ENCODE measurements at places on chromosomes 3 and 15. TPM values are rescaled to one million over a fixed set of nuclear protein-coding genes. Genes with fewer than 3 reads are reported as not detected.
A peak's percentile ranks its signal among the peaks of the same experiment; 100 is the strongest.

The PGBD4 gene
- 2.7 TPM for total RNA-seq

The GOLGA6L7 gene
- total RNA-seq: not detected

DNA sequence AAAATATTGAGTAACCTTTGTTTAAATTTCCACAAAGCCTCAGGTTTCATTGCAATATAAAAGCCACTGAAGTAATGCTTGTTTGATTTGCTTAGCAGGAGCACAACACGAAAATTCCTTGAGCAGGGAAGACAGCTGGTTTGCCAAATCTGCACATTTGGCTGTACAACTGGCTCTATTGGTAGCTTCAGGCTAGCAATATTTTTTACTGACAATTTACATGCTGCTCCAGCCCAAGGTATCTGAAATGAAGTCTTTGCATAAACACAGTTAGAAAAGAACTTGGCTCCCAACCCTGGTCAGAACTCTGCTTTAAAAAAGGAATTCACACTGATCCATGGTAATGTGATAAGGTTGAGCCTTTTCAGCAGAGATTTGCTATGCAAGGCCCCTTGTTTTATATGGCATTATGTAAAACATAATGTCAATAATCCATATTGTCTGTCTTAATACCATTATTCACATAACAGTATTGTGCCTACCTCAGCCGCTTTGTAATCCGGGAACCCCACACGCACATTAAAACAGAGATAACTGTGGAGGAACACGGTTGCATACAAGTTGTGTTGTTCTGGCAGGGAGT, 55.7 kb upstream of the CHL1 start:
- no peak for DNase-seq

- DNase-seq: no peak
Observed at GRCh38 chr3:122356402-122356801, 26.6 kb downstream of the MIX23 start.

GRCh38 chr3:27556887-27557286, 72.7 kb upstream of the SLC4A7 start:
- DNase-seq: no peak

DNA sequence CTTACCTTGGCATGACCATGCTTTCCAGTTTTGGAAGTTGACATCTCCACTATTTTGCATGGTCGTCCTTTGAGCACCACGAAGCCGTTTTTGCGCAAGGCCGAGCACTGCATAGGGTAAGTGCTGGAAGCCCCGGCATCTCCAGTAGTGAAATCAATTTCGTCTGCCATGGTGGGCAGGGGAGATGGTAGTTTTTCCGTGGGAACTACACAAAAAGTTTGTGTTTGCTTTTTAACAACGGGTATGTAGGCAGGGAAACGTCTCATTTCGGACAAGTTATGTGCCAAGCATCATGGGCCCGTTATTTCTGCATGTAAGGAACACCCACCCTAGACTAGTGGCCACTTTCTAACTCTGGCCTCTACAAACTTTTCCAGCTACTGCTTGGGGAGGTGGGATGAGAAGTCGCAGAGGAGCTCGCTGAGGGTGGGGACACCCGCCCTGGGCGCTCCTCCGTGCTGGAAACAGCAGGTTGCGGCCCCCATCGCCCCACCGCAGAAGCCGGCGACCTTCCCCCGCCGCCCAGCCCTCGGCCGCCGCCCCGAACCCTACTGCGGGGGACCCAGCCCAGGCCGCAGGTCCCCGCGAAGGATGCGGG, 701 bp downstream of the EIF5A2 start:
- DNase-seq: peak; percentile 66

GRCh38 chr3:44915702-44916438, 41.5 kb downstream of the TGM4 start:
- DNase-seq: no peak

The GOLGA6L10 gene
- 1.4 TPM for total RNA-seq

The PRSS50 gene
- total RNA-seq: 0.14 TPM

DNA sequence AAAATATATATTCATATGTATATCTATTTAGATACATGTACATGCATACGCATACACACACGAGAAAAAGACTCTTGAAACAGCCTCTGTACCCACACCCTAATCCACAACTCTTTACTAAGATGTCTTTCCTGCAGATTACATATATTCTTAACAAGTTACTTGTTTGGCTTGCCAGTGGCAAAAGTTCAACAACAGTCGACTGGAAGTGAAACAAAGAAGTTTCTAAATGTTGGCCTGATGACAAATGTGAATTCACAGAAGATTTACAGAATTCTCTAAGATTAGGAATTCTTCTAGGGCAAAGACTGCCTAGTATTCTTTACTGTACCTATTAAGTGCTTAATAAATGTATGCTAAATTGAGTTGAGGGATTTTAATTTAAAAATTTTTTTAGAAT, 116.8 kb downstream of the CDIN1 start:
- DNase-seq: no peak

GRCh38 chr15:37109872-37110572, 9.7 kb upstream of the MEIS2 start:
- DNase-seq: no peak

DNA sequence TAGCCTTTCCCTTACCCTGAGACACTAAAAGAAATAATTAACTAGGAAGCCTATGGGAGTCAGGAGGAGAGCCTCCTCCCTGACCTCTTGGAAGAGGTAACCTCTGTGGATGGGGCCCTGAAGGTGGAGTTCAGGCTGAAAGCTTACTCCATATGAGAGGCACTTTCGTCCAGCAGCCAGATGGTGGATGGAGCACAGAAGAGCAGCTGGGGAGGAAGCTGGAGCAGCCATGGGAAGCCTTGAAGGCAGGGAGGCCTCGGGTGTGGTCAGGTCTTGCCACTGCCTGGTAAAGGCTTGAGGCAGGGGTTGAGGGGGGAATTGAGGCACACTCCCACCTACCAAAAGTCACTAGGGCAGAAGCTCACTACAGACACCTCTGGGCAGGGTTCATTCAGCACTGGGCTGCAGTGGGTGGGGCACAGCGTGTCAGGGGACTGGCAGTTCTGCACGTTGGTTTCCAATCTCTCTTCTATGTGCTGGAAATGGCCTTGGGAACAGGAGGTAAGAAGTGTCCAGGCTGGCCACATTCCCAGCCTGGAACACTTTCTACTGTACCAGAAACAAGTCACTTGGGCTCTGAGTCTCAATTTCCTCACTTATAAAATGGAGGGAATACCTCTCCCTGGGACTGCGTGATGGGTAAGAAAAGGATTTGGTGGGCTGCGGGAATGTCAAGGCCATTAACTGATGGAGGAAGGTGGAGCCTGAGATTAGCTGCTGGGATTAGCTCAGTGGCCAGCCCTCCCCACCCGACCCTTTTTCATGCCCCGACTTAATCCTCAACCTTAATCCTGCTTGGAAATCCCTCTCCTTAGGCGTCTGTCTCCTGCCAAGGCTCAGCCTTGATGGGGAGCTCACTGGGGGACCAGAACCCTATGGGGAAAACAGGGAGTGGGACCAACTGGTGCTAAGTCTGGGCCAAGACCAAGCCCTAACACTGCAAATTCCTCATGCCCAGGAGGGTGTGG, 5.4 kb downstream of the PCBP4 start:
- DNase-seq: no peak

The GREM1 gene
- total RNA-seq: 2.3 TPM

DNA sequence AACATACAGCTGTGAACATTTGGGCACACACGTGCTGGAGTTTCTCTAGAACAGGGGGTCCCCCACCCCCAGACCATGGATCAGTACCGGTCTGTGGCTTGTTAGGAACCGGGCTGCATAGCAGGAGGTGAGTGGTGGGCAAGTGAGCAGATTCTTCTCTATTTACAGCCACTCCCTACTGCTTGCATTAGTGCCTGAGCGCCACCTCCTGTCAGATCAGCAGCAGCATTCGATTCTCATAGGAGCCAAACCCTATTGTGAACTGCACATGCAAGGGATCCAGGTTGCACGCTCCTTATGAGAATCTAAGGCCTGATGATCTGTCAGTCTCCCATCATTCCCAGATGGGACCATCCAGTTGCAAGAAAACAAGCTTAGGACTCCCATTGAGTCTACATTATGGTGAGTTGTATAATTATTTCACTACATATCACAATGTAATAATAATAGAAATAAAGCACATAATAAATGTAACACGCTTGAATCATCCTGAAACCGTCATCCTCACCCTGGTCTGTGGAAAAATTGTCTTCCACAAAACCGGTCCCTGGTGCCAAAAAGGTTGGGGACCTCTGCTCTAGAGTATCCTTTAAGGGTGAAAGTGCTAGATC, 25.8 kb downstream of the CHRM5 start:
- no peak for DNase-seq

GRCh38 chr15:71707230-71708050, 102.9 kb upstream of the NR2E3 start:
- no peak for DNase-seq

DNA sequence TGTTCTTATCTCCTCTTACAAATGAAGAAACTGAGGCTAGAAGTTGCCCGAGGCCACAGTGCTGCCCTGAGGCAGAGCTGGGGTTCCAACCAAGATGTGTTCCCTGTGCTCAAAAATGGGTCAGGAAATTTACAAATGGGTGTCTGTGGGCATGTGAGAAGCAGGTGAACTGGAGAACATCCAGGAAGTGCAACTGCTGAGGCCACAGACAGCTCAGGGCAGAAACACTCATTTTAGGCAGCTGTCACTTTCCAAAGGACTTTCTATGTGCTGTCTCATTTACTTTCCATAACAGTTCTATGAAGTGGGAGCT, 47.2 kb upstream of the ATP2B2 start:
- DNase-seq: no peak

- DNase-seq: peak; percentile 46
Observed at GRCh38 chr15:70253461-70254156, 155.9 kb upstream of the TLE3 start.

DNA sequence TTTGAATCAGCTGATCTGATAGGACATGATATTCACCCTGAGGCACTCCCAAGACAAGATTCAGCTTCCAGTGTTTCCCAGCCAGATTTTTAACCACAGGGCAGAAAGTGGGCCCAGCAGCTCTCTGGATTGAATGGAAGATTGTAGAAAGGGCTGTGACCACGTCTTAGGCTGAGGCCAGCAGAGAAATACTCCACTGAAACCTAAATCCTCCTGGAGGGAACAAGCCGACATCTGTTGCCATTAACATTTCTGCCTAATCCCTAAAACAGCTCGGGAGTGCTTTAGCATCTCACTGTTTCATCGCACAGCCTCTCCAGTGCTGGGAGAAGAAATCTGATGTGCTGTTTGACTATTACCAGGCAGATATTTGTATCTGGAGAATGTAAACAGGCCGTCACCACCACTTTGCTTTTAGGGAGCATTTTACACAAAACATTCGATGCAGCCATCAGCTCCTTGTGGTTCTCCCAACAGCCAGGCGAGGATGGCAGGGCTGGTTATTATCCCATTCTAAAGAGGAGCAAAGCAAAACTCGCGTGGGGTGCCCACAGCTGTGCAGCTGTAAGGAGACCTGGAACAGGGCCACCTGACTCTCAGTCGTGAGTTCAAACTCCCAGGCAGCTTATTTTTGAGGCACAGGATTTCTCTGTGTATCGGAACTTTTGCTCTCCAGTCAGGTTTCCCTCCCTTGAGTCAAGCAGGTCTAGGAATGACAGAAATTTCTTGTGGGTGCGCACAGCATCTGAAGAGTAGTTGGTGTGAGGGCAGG, 117.4 kb downstream of the LIPC start:
- DNase-seq: no peak

- DNase-seq: no peak
Observed at GRCh38 chr3:62277450-62277849, 95.9 kb downstream of the FEZF2 start.

- no peak for DNase-seq
Observed at GRCh38 chr3:152436707-152437590, 168.2 kb downstream of the MBNL1 start.

- DNase-seq: no peak
Observed at GRCh38 chr15:60126200-60126599, 122.1 kb downstream of the FOXB1 start.

The ATP13A5 gene
- not detected for total RNA-seq

- no peak for DNase-seq
Observed at GRCh38 chr3:137052298-137052697, 94.5 kb downstream of the IL20RB start.

DNA sequence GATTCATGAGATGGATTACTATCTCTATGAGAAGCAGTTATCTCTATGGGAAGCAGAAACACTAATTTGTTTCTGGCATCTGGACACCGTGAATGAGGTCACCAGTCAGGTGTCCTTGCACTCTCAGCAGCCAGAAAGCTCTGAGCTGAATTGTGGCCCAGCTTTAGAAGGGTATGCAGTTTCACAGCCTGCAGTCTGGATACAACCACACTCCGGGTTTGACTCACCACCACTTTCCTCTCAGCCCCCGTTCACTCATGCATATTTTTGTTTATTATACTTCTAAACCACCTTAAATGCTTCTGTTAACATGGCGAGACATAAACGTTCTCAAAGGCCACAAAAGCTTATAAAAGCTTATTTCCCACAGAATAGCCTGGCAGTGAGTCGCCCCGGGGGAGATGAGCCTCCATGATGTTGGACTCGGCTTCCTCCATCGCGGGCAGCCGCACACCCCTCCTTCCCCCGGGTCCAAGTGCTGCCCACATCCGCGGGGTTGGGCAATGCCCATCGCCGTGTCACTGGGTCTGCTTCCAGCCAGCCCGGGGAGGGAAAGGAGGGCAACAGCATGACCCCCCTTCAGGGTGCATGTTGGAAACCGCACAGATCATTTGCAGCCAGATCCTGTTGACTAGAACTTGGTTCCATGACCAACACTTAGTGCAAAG, 16.8 kb upstream of the SLC41A3 start:
- DNase-seq: no peak
